ENCODE measurements at places on chromosomes 11 and 22.

- DNase-seq = no peak
Measured at GRCh38 chr11:102685754-102686153, 19.8 kb downstream of the MMP27 start.

DNA sequence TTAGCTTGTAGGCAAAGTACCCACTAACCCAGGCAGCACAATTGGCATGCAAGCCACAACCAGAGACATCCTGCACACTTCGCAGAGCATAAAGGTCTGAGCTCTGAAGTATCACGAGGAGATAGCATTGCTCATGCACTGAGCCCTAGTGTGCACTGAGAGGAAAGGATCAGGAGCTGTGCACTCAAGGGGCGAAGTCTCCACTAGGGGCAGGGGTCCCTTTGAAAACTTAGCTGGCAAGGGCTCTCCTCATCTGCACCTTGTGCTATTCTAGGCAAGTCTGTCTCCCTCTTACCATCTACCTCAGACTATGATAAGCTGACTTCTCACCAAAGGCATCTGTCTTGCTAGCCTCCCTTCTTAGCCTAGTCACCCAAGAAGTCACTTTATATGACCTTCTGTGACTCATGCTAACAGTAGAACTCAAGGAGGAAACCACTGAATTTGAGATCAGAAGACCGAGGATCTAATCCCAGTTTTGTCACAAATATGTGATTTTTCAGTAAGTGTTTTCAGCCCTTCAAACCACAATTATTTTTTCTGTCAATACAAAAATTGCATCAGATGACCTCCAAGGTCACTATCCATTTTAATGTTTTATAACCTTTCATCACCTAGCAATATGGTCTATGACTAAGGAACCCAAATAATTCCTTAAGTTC lies 1078.0 kb downstream of the NTM start:
- no peak for DNase-seq

- DNase-seq = no peak
Measured at GRCh38 chr22:30998329-30998728, 29.3 kb downstream of the TUG1 start.

GRCh38 chr11:73554671-73555320 lies 43.1 kb downstream of the FAM168A start:
- no peak for DNase-seq

- DNase-seq = peak; percentile 46
Measured at GRCh38 chr22:21642584-21643448, 714 bp downstream of the SDF2L1 start.

DNA sequence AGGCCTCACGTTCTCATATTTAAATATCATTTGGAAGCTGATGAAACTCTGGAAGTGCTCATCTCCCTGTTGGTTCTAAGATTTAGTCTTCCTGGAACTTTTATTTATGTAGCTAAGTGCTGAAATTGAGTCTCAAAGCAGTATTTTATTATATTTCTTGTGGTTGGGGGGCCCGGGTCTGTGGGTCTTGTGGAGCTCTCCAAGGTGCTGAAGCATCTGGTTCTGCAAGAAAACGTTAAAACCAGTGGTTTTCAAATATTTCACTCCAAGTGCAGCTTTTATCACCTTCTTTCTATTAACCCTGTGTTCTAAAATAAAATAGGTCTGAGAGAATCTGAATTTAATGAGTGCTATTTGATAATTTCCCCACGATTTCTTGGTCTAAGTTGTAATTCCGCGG lies 1404.8 kb downstream of the TBC1D22A start:
- DNase-seq = no peak

GRCh38 chr11:128803011-128803410 lies 64.1 kb downstream of the KCNJ1 start:
- no peak for DNase-seq

DNA sequence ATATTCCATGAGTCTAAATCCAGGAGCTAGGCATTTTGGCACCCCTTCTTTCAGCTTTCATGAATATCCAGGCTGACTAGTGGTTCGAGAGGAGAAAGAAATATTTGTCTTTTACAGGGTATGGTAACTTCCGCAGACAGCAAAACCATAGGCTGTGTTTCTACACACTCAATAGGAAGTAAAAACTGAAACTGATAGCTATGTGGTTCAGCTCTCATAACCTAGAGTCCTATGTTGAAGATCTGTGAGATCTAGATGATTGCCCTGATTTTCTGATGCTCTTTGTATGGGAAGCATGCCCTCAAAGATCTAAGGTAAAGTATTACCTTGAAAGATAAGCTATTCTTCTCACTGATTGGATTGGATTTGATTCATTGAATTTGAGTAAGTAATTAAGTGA lies 118.3 kb downstream of the CD44 start:
- DNase-seq = no peak

DNA sequence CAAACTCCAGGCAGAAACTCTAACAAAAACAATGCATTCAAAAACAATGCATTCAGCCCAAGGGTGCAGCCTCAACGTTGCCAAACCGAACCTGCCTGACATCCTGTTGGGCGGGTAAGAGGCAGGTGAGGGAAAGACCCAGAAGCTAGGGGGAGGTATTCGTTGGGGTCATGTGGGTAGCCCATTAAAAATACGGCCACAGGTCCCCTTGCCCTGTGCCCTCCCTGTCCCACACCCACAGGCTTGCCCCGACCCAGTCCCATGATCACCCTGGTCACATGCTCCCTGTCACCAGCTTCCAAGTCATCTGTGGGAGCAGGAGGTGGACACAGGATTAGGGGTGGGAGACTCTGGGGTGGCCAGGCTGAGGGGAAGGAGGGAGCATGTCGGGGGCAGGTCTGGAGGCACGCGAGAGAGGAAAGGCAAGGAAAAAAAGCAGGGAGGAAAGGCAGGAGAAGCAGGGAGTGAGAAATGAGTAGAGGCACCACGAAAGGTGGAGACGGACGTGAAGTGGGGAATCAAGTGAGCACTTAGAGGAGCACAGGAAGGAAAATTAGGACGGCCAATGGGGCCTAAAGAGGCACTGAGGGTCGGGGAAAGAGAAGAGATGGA lies 683 bp downstream of the PLA2G6 start:
- DNase-seq = no peak

GRCh38 chr11:86888164-86889000 lies 66.8 kb downstream of the FZD4 start:
- no peak for DNase-seq

GRCh38 chr22:44550711-44551491 lies 52.9 kb upstream of the RTL6 start:
- DNase-seq = no peak

GRCh38 chr22:34842630-34843029 lies 223.3 kb upstream of the ISX start:
- no peak for DNase-seq

DNA sequence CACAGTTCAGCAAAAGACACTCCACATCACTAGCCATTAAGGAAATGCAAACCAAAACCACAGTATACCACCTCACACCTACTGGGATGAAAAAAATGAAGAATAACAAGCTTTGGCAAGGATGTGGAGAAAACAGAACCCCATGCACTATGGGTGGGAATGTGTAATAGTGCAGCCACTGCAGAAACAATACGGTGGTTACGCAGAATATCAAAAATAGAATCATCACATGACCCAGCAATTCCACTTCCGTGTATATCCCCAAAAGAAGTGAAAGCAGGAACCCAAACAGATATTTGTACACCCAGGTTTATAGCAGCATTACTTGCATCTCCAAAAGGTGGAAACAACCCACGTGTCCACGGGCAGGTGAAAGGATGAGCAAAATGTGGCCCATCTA lies 20.8 kb downstream of the CARS1 start:
- no peak for DNase-seq

DNA sequence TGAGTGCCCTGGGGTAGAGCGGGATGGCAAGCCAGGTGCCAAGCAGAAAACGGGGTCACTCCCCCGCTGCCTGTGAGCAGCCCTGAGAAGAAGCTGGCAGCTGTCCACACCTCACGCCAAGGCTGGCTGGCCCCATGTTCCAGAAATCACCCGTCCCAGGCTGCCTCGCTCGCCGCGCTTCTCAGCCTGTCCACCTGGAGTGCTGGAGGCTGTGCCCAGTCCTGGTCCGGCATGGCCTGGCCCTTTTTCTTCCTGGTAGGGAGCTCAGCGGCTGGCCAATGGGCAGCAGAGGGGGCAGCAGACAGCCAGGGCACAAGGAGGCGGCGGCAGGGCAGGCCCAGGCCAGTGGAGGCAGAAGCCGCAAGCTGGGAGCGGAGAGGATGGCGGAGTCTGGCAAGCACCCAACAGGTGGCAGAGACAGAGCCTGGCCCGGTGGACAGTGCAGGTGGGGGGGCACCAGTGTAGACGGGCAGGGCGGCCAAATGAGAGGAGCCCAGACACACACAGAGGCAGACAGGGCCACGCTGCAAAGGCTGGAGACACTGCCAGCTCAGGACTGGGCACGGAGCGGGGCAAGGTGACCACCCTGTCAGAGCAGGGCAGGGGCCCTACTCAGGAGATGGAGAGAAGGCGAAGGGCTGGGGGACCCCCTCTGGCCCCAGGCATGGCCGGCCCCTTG lies 37.2 kb upstream of the TH start:
- no peak for DNase-seq

GRCh38 chr22:25509374-25509791 lies 55.1 kb upstream of the GRK3 start:
- DNase-seq = no peak

- DNase-seq = no peak
Measured at GRCh38 chr22:32809786-32810554, 8.5 kb downstream of the TIMP3 start.

GRCh38 chr22:32465661-32466060 lies 1.4 kb upstream of the BPIFC start:
- DNase-seq = no peak

DNA sequence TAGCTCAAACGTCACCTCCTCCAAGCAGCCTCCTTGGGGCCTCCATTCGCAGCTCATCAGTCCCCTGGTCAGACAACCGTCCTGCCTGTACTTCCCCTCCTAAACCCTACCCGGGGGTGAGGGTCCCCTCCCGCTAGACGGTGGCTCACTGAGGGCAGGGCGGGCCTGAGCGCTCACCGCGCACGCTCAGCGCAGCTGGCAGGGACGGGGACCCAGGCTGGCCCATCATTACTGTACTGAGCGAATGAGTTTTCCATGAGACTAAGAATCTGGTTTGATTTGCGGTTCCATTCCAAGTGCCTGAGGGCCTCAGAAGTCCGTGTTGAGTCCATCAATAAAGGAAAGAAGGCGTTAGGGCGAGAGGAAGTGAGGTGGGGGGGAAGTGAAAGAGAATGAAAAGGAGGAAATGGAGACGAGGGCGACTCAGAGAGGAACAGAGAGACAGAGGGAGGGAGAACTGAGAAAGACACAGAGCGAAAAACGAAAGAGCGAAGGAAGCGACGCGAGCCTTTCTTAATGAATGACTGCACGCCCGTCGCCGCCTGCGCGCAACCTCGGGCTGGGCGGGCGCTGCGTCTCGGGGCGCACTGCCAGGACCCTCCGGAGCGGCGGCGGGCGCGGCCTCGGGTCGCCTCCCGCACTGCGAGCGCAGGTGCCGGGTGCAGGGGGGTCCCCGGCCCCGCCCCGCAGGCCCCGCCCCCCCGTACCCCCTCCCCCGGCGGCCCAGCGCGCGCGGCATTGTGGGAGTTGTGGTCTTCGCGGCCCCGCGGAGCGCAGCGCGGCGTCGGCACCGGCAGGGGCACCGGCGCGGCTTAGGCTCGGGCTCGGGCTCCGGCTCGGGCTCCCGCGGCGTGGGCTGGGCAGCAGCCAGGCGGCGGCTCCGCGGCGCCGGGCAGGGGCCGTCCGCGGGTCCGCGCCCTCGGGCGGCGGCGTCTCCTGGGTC lies at the start of gene ASPHD2:
Gene ASPHD2 (plus strand): TSS at position 746 of the 943 bp plus-strand sequence. CDS start 4,356 bp downstream, outside the sequence.
- peak; percentile 62 for DNase-seq

GRCh38 chr11:17683377-17684161 lies 35.8 kb upstream of the MYOD1 start:
- DNase-seq = no peak

GRCh38 chr22:29773233-29773632 lies 6.1 kb downstream of the UQCR10 start:
- no peak for DNase-seq

DNA sequence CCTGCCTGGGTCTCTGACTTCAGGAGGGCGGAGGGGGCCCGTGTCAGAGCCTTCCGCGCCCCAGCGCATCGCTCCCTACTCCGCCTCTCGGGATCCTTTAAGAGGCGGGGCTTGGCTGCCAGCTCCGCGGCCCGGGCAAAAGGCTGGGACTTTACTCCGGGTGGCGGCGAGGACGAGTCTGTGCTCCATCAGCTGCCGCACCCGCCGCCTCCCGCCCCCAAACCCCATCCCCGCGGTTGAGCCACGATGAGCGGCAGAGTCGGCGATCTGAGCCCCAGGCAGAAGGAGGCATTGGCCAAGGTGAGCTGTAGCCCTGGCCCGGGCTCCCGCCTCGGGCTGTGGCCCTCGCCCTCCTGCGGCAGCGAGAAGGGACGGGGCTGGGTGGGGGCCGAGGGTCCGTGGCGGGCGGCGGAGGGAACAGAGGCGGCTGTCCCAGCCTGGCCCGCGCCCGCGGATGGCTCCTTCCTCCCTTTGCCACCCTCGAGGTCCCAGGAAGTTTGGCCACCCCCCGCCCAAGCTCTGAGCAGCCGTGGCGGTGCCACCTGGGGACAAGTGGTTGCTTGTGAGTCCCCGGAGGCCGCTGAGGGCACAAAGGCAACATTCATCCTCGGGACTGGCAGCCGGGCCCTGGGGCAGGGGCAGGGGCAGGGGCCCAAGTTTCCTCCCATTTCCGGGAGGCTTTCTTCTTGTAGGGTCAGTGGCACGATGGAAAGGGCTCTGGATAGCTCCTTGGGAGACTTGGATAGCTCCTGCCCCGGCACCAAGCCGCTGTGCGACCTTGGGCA lies at the start of gene SEC14L2:
Gene SEC14L2 (plus strand): TSS at position 148 of the 785 bp plus-strand sequence. CDS start 99 bp downstream, at position 247.
- peak; percentile 64 for DNase-seq

DNA sequence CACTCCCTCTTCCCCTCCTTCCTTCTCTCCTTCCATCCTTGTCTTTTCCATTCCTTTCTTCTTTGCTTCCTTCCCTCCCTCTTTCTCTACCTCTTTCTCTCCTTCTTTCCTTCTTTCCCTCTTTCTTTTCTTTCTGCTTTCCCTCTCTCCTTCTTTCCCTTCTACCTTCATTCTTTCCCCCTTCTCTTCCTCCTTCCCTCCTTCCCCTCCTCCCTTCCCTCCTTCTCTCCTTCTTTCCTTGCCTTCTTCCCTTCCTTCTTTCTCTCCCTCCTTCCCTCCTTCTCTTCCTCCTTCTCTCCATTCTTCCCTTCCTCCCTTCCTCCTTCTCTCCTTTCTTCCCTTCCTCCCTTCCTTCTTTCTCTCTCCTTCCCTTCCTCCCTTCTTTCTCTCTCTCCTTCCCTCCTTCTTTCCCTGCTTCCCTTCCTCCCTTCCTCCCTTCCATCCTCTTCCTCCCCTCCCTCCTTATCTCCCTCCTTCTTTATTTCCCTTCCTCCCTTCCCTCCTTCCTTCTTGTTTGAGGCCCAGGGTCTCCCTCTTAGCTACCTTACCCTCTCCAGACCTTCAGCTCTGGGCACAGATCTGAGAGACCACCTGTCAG lies 77.0 kb downstream of the BUD13 start:
- no peak for DNase-seq
